CD4-positive, alpha-beta T cell treated with Interleukin-2 at 100 ng/mL for 4 hours (primary cell): ENCODE measurements at places on chromosomes 1 and 21.

DNA sequence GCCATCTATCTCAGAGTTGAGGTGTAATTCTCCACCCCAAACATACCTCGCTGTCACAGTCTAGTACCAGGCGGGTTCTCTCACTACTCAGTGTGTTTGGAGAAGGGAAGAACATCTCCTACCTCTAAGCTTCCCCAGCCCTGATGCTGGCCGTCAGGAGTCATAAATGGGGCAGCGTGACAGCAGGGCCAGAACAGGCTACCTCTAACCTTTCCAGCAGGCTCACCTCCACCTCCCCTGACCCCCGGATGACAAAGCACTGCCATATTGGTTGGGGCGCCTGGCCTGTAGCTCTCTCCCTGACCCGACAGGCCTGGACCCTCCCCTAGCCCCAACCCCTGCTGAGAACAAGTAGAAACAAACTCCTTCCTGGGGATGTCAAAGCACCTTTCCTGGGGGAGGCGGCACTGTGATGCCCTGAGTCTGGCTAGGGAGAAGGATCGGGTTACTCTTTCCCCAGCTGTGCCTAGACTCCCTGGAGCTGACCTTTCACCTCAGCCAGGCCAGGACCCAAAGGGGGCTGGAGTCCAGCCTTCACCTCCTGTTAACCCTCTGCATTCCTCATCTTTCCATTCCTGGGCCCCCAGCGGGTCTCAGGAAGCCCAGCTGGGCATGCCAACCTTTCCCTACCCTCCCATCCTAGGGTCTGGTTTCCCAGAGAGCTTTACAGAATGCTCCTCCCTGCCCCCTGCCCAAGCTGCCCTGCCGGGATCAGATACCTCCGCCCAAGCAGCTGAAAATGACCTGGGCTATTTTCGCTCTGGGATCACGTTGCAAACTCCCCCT is 34.2 kb downstream of the AHDC1 start:
- DNase-seq: no peak

GRCh38 chr1:77926561-77927357 is 38.3 kb downstream of the NEXN start:
- DNase-seq: peak; percentile 13

GRCh38 chr1:30257322-30257721 is 466.1 kb downstream of the MATN1 start:
- DNase-seq: no peak

DNA sequence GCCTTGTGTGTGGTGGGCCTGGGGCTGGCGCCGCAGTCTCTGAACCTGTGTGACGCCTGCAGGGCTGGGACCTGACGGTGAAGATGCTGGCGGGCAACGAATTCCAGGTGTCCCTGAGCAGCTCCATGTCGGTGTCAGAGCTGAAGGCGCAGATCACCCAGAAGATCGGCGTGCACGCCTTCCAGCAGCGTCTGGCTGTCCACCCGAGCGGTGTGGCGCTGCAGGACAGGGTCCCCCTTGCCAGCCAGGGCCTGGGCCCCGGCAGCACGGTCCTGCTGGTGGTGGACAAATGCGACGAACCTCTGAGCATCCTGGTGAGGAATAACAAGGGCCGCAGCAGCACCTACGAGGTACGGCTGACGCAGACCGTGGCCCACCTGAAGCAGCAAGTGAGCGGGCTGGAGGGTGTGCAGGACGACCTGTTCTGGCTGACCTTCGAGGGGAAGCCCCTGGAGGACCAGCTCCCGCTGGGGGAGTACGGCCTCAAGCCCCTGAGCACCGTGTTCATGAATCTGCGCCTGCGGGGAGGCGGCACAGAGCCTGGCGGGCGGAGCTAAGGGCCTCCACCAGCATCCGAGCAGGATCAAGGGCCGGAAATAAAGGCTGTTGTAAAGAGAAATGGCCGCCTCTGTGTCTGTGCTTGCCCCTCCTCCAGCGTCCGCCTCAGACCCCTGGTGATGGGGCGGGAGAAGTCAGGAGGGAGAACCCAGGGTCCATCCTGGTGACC is 788 bp downstream of the ISG15 start:
- peak; percentile 27 for DNase-seq

GRCh38 chr1:71967670-71968069 is 314.7 kb downstream of the NEGR1 start:
- DNase-seq: no peak

DNA sequence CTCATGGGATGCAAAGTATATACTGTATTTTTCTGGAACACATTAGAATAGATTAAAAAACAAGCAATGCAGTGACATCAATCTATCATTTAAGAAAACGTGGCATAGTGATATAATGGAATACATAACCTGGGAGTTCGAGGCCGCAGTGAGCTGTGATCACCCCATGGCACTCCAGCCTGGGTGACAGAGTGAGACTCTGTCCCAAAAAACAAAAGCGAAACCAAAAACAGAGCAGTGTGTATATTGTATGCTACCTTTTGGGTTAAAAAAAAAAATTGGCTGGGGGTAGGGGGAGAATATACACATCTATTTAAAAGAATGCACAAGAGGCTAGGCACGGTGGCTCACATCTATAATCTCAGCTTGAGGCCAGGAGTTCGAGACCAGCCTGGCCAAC is 13.5 kb downstream of the SLC2A1 start:
- peak; percentile 52 for DNase-seq

DNA sequence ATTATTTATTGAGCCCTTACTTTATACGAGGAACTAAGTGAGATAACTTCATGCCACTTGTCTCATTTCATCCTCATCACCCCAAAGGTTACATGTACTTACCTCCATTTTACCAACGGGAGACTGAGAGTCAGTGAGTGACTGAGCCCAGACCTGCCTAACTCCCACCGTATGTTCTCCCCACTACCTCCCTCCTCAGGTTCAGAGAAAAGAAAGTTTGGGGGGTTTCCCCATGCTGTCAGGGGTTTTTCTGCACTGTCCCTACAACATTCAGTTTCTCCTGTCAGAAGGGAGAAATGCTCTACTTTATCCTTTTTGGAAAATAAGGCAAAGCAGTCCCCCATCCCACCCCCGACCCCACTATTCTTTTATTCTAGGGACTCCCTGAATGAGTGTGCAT is 32.9 kb downstream of the FAM78B start:
- no peak for DNase-seq
